NCI-H1105 treated with DMSO at 0.1 percent for 48 hours (cell line): ENCODE measurements at places on chromosomes 6 and 20.

- DNase-seq, result no peak
These were observed 74.8 kb upstream of the PLCB4 start for GRCh38 chr20:8994045-8994444.

DNA sequence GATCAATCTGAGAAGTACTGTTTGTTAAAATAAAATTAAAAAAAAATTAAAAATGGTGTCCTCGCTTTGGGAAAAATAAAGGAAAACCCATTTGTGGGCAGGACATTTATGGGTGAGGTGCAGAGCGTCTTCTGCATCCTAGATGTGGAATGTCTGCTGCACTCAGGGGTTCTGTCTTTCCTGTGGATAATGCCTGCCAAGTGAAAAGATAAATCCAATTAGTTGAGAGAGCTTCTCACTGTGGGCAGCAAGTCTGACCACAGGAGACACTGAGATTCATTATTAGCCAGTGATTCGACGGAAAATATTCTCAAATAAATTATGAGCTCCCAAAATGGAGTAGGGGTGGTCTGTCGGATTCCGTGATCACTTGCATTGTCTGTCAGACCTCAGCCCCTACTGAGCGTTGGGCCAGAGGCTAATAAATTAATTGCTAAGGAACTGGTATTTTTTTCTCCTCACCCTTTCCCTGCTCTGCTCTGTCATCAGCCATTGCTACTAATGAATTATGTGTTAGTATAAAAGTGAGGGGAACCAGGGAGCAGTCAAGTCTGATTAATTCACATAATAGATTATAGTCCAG lies 10.0 kb downstream of the GMPR start:
- no peak for DNase-seq

DNA sequence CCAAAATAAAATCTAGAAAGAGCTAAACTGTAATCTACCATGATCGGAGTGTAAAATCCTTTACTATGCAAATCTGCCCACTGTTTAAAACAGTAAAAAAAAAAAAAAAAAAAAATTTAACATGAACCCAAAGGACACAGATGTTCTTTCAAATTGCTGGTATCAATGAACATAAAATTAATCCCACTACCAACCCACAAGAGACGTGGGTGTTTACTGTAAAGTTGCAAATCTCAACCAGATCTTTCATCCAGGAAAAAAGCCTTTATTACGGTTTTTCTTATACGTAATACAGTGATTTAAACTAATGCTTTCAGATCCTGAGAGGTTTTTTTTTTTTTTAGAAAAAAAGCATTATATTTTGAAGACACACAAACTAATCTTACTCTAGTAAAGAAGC lies 2.5 kb downstream of the CDK19 start:
- DNase-seq, result no peak

DNA sequence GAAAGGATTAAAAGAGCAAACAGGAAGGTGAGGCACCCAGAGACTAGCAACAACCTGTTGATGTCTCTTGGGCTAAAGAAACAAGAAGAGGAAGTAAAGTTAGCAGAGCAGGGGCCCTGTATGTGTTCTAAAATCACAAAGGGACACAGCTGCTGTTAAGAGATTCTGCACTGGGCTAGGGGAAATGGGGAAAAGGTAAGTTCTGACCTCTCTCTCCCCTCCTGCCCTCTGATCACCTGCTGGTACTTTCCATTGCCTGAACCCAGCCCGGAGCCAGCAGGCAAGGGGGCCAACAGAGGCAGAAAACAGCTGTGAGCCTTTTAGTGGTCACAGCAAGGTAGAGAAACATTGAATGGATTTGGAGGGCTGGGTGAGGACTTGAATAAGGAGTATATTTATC lies 13.5 kb upstream of the CNR1 start:
- DNase-seq, result no peak

DNA sequence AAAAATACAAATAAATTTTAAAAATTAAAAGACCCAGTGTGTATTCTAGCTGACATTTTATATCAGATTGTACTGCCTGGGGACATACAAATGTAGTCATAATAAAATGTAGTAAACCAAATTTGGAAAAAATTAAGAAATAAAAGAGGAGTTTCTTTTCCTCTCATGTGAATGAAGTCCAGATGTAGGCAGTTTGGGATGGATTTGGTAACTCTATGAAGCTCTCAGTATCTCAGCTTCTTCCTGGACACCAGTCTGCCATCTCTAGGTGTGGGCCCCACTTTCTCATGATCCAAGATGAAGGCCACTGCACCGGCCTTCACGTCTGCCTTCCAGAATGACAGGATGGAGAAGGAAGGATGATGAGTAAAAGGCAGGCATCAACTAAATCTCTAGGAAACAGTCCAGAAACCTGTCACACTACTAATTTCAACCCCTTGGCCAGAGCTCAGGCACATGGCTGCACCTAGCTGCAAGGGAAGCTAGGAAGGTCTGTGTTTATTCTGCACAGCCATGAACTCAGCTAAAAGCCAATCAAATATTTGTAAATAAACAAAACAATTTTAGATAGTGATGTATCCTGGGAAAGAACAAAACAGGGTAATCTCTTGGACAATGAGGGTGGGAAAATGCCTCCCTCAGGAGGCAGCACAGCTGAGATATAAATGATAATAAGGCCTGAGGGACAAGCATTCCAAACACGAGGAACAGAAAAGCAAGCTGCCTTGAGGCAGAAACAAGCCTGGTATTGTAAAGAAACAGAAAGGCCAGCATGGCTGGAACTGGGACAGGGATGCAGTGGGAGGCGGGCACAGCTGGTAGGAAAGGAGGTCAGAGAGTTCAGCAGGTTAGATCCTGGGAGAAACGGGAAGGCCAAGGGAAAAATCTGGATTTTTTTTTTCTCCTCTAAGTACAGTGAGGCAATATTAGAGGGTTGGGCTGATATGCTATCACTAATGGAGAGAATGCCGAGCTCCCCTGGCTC lies 88.5 kb upstream of the PTPN1 start:
- no peak for DNase-seq

DNA sequence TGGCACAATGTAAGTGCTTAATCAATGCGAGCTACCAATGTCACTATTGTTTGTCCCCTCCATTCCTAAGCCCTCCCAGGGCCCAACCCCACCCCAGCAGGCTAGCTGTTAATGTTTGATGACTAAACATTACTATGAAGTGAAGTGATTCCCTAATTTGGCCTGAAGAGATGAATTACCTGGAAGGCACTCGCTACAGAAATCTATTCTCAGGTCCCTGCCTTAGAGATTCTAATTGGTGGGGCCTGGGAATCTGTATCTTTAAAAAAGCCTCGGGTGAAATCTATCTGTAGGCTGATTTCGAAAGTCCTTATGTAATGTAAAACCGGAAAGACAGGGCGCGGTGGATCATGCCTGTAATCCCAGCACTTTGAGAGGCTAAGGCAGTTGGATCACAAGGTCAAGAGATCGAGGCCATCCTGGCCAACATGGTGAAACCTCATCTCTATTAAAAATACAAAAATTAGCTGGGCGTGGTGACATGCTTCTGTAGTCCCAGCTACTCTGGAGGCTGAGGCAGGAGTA lies 16.9 kb upstream of the SNAI1 start:
- no peak for DNase-seq

- no peak for DNase-seq
These were observed 47.7 kb upstream of the FNDC1 start for GRCh38 chr6:159121486-159121885.

DNA sequence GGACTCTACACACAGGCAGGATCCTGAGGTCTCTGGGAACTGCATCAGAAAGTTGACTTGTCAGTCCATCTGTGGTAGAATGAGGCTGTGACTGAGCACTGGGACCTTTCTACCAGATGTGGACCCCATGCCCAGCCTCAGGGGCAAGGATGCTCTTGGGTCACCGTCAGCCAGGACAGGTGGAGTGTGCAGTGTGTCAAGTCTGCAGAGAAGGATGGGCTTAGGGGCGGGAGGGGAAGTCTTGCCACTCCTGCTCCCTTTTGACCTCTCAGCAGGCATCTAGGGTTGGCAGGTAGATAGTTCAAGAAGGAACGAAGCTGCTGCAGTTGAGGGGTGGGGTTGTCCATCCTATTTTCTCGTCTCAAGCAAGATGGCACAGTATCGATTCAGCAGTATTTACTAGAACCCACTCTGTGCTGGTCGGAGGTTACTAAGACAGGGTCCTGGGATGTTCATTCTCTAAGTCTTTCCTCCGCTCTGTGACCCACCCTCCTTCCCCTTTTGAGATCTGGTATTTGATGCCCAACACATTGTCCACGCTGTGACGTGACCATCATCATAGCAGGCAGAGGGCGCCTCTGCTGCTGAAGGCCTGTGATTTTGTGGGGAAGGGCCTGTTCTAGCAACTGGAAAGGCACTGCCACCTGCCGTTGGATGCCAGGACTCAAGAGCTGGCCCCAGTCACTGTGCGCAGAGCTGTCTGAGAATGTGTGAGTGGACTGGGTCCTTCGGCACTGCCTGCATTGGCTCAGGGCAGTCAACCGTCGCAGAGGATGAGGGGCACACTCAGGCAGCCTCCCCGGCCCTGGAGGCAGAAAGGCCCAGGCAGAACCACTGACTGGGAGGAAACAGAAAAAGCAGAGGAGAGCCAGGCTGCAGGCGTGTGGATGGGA lies 23.2 kb downstream of the RBCK1 start:
- DNase-seq, result peak; percentile 60

DNA sequence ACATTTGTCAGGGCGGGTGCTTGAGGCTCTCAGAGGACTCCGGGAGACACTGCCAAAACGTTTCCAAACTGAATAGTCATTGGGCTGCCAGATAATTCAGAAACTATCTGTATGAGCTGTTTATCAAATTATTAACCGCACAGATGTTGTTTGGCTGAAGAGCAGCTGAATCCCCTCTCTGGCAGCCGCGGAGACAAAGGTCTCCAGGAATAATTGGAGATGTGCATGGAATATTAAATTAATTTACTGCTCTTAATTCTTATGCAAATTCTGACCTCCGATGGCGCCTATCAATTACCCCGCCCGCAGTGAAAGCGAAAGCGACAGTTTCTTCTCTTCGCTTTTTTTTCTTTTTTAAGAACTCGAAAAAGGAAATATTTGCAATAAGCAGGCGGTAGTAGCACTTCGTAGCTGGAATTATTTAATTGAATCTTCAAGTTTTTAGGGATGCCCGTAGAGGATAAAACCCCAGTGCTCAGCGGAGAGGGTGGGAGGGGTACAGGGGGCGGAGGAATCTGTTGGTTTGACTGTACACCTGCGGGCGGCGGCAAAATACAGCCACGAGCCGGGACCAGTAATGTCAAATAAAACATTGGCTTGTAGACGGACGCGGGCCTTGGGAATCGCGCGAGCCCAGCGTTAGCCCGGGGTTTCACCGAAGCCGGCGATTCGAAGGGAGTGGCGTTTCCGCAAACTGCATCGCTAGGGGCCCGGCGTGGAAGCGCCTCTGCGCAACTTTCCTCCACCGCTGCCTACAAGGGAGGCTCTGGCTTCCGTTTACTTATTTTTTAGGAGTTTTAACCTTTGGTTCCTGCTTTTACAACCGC lies 6.2 kb downstream of the LINC00237 start:
- peak; percentile 27 for DNase-seq

GRCh38 chr6:46366190-46366900 lies 124.9 kb downstream of the RCAN2 start:
- DNase-seq, result no peak

GRCh38 chr6:84902354-84902928 lies 138.0 kb upstream of the TBX18 start:
- DNase-seq, result no peak

DNA sequence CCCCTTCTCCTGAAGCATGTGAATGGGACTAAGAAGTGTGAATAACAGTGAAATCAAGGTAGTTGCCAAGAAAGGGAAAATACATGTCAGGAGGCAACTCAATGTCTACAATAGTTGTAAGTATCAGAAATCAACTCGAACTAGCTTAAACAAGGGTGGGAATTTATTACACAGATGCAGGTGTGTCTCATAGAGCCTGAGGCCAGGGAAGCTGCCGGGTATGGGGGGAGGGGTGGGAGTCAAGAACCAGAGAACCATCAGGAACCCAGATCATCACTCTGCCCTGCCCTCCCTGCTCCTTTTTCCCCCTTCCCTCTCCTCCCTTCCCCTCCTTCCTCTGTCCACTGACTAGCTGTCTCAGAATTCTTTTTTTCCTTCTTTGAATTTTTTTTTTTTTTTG lies 34.9 kb upstream of the BMP6 start:
- no peak for DNase-seq

DNA sequence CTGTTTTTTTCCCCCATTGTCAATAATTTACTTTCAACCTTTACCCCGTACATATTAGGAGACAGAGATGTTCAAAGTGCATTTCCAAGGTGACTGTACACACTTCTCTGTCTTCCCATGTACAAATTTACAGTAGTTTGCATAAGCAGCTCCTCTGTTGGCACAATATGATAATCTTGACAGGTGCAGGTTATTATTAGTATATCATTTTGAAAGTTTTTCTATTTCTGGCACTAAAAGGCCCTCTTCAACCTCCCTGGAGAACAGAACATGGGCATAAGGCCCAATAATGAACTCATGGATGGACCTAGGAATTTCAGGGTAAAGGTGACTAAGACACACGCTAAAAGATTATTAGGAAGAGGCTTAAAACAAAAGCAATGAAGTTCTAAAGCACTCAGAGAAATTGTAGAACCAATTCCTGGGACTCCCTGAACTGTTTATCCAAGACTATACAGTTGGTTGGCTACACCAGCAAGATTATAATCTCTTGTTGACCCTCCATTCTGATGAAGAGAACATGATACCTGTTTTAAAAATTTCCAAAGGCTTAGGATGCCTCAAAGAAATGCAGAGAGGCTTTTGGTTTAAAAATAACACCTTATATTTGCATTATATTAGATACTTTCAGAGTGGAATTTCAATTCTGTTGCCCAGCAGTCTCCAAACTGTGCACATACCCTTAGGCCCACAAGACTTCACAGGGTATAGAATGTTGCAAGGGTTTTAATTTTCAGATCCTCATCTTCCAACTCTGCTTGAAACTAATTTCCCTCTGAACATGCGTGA lies 1.1 kb downstream of the AIG1 start:
- no peak for DNase-seq

DNA sequence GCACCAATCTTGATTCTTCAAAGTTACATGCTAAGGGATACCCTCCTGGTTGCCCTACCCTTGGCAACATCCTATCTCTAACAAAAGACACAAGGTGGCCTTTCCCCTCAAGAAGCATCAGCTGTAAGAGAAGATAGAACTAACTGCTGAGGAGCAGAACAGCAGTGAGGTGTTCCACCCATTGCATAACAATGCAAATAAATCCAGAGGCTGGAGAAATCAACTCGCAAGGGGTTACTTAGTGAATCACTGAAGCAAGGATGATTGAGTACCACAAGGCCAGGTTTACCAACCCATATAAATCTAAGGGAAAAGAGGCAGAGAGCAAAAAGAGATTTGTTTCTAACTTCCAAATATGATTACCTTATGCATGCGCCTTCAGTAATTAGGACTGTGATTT lies 36.7 kb downstream of the F13A1 start:
- DNase-seq, result no peak

- DNase-seq, result peak; percentile 87
These were observed 40.6 kb downstream of the SLC35D3 start for GRCh38 chr6:136962661-136963060.

DNA sequence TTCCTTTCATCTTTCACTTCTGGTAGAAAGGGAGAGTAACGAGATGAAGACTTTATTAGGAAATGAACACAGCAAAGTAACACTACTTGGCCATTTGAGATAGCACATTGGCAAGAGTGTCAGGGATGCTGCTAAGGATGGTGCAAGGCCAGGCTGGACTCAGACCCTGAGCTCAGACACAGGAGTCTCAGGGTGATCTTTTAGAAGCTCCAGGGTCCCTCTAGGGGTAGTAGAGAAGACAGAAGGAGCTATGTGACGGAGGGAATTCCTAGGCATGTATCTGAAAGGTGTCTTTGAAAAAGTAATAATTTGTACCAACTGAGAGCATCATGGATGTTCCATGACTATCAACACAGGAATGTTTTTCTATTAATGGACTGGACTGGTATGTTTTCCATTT lies 436.5 kb downstream of the DHX35 start:
- DNase-seq, result no peak

GRCh38 chr6:89281779-89282246 lies 33.3 kb downstream of the GABRR2 start:
- no peak for DNase-seq
